RPMI8226 (cell line): ENCODE measurements at places on chromosomes 13 and 19.

DNA sequence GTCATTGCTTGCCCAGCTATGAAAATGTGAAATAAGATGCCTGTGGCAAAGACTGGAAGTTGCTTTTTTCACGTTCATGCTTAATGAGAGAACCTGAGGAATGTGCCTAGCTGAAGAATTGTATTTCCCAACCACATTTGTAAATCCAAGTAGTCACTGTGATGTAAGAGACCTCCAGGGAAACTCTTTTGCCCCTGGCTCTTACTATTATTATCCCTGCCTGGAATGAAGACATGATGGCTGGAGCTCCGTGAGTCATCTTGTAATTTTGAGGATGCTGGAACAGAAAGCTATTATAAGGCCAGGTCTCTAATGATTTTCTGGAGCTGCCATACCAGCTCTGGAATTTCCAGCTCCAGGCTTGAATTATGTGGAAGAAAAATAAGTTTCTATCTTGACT lies 894.3 kb downstream of the DIAPH3 start:
- DNase-seq = no peak

GRCh38 chr19:39913682-39914333 lies 20.6 kb downstream of the FCGBP start:
- DNase-seq = no peak

GRCh38 chr19:41926028-41926762 lies 2.1 kb downstream of the ERFL start:
- no peak for DNase-seq

DNA sequence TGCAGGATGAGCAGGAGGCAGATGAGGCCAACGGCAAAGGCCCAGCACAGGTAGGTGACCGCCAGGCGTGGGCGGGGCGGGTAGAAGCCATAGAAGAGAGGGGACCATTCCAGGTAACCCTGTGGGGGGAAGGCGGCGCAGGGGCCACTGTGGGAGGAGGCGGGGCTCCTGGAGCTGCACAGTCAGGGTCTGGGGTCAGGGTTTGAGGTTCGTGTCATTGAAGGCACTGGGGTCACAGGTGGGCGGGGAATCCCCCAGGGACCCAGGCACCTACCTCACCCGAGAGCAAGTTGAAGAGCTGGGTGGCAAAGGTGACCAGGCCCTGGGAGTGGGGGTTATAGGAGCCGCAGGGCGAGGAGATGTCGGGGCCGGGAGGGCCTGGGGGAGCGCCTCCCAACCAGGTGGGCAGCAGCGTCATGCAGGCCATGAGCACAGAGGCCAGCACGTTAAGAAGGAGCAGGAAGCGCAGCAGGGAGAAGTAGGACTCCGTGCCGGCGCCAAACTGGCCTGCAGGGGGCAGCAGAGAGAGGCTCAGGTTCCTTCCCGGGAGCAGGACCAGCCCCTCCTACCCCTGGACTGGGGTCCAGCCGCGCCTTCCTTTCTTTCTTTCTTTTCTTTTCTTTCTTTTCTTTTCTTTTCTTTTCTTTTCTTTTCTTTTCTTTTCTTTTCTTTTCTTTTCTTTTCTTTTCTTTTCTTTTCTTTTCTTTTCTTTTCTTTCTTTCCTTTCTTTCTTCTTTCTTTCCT lies 4.6 kb downstream of the TMC4 start:
- peak; percentile 90 for DNase-seq

GRCh38 chr19:35757231-35757748 lies 461 bp upstream of the HSPB6 start:
- no peak for DNase-seq

DNA sequence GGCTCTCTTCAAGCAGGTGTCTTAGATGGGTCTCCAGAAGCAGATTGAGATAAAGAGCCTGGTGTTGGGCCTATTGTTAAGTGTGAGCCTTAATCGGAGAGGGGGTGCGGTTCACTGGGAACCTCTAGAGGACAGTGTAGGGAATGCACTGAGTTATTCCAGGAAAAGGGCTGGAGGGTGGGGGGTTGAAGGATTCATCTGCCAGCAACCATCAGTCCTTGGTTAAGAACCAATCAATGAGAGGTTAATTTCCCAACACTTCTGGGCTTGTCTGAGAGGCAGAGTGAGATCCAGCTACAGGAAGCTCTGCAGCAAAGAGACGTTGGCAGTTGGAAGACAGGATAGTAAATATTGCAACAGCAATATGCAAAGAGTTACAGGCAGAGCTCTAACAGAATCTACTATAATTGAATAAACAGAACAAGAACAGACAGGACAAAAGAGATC lies 28.7 kb downstream of the CYP4F2 start:
- peak; percentile 59 for DNase-seq

DNA sequence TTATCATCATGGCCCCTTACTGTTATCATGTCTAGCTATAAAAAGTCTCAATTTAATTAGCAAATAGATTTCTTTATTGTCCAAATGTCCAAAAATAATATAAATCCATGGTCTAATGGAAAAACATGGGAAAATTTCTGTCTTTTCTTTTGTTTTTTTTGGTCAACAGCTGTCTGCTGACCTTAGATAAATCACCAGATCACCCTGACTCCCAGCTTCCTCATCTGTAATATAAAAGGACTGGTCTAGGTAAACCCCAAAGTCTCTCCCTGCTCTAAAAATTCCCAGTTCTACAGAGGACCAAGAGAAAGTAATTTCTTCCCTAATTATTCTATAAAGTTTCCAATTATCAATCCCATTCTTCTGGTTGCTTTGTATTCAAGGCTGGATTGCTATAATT lies 30.7 kb upstream of the RCBTB2 start:
- DNase-seq = no peak

DNA sequence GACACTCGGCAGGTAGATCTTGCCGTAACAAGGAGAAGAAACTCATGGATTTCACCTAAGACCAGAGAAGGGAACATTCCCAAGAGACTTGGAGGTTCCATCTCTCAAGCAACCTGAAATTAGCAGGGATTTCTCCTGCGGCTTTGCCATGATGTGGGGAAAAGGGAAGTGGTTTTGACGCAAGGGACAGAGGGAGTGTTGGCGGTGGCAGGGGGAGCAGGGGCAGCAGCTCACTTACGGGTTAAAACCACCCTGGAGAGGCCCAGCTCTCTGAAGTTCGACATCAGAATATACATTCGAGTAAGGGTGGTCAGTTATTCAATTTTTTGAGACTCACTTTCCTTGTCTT lies 76.1 kb upstream of the POMP start:
- DNase-seq = no peak

DNA sequence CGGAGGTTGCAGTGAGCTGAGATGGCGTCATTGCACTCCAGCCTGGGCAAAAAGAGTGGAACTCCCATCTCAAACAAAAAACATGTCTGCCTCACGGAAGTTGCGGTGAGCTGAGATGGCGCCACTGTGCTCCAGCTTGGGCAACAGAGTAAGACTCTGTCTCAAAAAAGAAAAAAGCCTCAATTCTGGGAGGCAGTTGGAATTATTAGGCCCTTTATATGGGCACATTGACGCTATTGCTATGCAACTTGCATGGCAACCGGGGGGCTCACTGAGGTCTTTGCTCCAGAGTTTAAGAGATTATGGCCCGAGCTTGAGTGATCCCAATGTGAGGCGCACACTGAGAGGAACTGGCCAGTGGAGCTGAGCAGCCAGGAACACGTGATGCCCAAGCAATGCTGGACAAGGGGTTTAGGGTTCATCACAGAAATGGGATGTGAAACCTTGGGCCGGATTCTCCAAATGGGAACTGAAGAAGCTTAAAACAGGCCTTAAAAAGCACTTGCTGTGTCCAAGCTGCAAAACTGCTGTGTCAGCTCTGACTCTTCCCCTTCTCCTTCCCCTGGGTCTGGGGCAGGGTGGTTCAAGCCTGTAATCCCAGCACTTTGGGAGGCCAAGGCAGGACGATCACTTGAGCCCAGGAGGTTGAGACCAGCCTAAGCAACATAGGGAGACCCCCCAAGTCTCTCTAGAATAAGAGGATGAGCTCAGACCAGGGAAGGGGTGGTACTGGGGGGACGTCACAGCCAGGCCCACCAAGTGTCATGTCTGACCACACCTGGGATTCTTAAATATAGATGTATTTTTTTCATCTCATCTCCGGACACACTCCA lies 2.5 kb downstream of the FTL start:
- peak; percentile 88 for DNase-seq

- no peak for DNase-seq
Measured at GRCh38 chr13:54287062-54287764, 1258.6 kb downstream of the OLFM4 start.

DNA sequence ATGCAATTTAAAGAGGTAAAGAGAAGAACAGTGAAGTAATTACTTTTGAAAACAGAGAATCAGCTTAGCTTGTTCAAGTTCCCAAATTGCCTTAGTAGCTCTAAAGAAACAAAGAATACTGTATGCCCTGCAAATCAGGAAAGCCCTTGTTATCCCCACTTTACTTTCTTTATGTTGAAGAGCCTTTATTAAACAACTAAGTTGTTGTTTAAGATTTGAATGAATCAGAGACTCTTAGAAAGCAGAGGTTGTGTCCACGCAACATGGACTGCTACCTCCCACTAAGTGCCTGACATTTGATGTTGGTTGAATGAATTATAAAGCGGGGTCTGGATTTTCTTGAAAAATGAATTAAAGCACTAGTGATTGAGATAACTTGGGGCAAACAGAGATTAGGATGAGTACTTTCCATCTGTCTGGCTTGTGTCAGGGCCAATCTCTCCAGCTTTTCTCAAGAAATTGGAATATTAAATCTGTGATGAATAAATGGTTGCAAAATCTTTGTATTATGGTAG lies 214.7 kb downstream of the POSTN start:
- DNase-seq = no peak

- DNase-seq = no peak
Measured at GRCh38 chr13:34419025-34419424, 523.0 kb upstream of the NBEA start.

DNA sequence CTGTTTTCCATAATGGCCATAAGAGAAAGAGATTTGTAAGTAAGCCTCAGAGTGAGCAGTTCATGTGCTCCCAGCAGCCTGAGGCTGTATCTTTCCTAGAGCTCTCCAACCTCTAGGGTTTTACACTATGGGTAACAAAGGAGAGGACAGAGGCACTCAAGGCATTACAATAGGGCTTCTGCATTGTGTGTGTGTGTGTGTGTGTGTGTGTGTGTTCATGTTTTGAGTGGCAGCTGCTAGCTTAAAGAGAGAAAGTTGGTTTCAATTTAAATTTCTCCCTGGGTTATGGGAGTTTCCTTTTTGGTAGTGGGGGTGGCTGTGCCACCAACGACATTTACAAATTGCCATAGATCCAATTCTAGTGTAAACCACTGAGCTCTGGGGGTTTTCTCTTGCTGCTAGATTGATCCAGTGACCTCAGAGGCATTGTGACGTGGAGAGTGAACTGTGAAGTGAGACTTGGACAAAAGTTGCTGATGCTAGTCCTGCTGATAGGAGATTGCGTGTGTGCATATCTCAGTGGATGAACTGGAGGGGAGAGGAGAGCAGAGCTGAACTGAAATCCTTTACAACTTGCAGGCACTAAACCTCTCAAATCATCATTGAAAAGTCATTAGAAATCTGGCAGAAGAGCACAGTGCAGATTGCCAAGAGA lies 67.2 kb upstream of the OLFM4 start:
- DNase-seq = no peak

- no peak for DNase-seq
Measured at GRCh38 chr13:32924886-32925285, 91.3 kb upstream of the KL start.

DNA sequence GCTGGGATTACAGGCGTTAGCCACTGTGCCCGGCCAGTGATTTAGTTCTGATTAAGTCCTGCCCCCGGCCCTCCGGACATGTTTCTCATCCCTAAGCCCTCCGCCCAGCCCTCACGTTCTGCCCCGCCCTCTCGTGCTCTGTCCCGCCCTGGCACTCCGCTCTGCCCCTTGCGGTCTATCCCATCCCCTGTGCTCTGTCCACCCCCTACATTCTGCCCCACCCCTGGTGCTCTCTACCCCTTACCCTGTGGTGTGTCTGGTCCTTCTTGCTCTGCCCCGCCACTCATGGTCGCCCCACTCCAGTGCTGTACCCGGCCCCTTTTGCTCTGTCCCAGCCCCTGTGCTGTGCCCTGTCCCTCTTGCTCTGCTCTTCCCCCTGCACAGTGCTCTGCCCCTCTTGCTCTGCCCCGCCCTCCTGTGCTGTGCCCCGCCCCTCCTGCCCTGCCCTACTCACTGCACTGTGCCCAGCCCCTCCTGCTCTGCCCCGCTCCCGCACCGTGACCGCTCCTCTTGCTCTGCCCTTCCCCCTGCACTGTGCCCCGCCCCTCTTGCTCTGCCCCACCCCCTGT lies 3.0 kb downstream of the GTPBP3 start:
- DNase-seq = no peak

DNA sequence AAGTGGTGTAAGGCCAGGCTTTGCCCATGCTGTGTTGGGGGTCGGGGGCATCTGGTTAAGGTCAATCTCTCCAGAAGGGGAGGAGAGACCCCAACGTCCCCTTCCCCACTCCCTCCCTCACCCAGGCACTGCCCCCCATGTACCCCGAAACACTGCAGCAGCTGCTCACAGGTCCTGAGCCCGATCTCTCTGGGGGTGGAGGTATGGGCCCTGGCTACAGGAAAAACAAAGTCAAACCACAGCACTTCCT lies 10.2 kb downstream of the CAPN12 start:
- no peak for DNase-seq

DNA sequence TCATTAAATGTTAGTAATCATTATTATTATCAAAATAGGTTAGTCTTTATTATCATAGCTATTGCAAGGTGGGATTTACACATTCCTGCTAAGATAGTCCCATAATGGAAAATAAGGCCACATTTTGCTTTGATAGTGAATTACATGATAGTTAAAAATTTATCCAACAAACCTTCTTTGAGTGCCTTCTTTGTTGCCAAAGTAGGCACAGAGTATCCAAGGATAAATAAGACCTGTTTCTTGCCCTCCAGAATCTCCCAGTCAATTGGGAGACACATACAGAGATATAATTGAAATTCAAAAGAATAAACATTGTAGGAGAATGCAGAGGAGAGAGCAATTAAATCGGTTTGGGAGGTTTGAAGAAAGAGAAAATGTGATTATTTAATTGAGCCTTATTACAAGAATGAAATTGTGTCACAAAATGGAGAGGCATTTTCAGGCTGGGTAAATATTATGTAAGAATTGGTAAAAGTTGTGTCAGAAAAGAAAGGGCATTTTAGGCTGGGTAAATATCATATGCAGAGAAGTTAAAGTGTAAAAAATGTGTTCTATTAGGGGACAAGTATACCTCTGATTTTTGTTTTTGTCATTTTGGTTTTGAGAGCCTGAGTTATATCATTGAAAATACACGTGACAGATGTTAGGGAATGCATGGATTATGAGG lies 189.3 kb downstream of the POU4F1 start:
- no peak for DNase-seq

DNA sequence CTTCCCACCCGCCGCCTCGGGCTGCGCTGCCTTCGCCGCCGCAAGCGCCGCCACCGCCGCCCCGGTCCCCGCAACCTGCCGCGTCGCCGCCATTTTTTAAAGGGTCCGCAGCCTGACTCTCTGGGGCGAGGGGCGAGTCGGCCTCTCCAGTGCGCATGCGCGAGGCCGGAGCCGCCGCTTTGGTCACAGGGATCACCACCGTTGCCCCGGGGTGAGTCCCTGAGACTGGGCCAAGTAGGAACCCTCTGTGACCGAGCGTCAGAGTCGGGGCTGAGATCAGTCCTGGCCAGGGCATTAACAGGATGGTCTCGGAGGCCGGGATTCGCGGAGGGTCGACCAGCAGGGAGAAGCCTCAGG lies 42.6 kb downstream of the ZNF146 start:
- no peak for DNase-seq

- DNase-seq = peak; percentile 93
Measured at GRCh38 chr19:28466107-28467045, 746.6 kb downstream of the UQCRFS1 start.
